Astrocyte (in vitro differentiated cells and primary cell): ENCODE measurements at places on chromosomes 1 and 21. TPM values are rescaled to one million over a fixed set of nuclear protein-coding genes. Genes with fewer than 3 reads are reported as not detected.
A peak's percentile ranks its signal among the peaks of the same experiment; 100 is the strongest.

LRRC39 gene
- 0.22 and 0.57 TPM in 2 replicates for total RNA-seq

RGS8 gene
- 0.09 and 0.12 TPM in 2 replicates for total RNA-seq

CELA3A gene
- total RNA-seq, result not detected in 2 replicates

VPS72 gene
- 59.0 and 62.2 TPM in 2 replicates for total RNA-seq

DNA sequence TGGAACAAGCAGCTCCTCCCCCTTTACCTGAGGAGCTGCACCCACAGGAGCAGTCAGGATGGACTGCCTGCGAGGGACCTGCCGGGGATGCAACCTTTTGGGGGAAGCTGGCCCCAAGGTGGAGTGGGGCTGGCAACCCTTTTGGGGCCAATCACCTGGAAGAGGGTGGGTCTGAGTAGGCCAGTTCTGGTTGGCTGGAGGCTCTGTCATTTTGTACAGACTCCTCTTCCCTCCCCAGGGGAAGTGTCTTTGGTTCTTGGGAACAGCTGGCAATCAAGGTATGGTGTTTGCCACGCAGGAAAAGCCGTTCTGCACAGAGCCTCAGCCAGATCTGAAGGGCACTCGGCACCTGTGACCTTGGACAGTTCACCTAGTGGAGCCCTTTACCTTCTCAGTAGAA, 280 bp upstream of the A3GALT2 start:
- DNase-seq, result no peak

GRCh38 chr1:182806015-182806678, 16.6 kb downstream of the NPL start:
- DNase-seq, result no peak

- DNase-seq, result no peak
These were observed 2.3 kb downstream of the OR14K1 start for GRCh38 chr1:247740721-247741120.

DNA sequence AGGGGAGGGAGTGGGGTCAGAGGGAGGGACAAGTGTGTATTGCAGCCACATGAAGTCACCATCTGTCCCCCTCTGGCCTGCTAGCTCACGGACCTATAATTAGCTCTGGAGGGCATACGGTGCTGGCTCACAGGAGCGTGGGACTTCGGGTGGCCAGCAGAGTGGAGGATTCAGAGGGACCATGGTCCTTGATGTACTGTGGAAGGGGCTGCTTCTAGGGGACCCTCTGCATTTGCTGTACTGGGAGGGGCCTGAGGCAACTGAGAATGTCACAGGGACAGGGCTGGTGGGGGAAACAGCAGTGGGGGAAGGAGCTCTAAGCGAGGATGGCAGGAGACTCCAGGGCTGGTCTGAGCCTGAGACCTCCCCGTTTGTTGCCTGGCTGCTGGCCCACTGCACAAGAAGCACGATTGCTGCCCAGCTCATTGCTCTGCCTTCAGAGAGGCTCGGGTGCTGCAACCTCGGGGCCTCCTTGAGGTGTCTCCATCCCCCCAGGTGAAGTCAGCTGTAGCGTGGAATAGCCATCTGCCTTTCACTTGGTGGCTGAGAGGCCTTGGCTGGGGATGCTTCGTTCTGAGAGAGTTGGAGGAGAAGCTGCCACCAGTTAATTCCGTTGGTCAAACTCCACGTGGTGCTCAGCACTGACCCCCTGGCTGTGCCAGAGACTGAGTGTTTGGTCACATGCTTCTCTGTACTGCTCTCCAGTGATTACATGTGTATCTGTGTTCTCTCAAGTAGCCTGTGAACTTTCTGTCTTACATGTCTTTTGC, 2.7 kb downstream of the PPFIA4 start:
- DNase-seq, result no peak

GRCh38 chr1:183633676-183634343, 1.8 kb downstream of the ARPC5 start:
- peak; percentile 87 for DNase-seq

DNA sequence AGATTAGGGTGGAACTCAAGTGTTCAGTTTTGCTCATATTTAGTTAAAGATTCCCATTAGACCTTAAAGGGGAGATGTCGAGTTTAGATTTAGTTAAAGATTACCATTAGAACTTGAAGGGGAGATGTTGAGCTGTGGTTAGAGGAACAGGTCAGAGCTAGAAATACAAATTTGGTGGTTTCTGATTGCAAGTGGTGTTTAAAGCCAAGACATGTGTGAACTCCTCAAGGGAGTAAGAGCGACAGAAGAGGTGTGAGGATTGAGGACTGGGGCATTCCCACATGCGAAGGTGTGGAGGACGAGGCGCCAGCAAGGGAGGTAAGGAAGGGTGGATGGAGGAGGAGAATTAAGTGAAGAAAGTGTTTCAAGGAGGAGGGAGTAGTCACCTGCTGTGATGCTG, 168.6 kb downstream of the IER5 start:
- no peak for DNase-seq
